ENCODE measurements at places on chromosomes 5 and 9.

GRCh38 chr5:66143473-66144073 lies 527 bp upstream of the SREK1 start:
- DNase-seq: no peak

DNA sequence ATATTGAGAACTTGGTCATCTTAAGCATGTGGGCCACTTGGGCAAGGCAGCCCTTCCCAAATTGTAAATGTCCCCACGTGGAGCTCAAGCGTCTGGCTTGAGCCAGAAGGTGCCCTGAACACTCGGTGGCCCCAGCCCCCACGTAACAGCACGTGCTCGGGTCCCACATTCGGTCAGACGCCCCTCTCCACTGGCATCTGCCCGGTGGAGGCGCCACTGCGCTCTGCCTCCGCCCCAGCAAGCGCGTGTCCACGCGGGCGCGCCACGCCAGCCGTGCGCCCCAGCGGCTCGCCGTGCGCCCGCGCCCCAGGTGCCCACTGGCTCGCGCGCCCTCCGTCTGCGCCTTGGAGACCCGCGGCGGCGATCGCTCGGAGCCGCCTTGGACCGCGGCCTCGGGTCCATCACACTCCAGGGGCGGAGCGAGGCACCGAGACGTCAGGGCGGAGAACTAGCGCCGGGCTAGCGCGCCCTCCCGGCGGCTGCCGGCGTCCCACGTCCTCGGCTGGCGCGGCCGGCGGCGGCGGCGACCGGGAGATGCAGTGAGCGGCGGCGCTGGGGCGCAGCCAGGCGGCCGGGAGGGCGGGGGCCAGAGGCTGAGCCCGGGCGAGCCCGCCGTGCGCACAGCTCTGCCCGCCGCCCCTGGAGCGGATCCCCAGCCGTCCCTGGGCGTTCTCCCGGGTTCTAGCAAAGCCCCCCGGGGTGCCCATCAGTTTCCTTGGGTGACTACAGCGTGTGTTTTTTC lies at the start of gene PALM2AKAP2:
Gene PALM2AKAP2, plus strand, starts transcription at position 488 of the 742 bp plus-strand sequence. CDS start 291 bp downstream, outside the sequence.
- no peak for DNase-seq

- no peak for DNase-seq
Observed at GRCh38 chr5:73945505-73945904, 319.5 kb downstream of the ARHGEF28 start.

DNA sequence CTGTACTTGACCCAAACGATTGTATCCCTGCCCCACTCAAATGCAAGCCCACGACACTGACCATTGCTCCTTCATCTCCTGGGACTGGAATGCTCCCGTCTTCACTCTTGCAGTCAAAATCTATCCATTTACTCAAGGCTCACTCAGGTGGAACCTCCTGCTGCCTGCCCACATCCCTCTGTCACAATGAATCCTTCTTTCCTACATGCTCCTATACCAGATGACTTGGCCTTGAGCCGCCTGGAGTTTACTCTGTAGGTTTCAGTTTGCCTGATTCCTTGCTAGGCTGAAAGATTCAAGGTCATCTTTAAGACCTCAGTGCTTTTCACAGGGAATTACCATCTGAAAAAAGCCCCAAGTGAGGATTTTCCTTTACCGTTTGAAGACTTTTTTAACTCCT lies 264.1 kb downstream of the GLIS3 start:
- no peak for DNase-seq

DNA sequence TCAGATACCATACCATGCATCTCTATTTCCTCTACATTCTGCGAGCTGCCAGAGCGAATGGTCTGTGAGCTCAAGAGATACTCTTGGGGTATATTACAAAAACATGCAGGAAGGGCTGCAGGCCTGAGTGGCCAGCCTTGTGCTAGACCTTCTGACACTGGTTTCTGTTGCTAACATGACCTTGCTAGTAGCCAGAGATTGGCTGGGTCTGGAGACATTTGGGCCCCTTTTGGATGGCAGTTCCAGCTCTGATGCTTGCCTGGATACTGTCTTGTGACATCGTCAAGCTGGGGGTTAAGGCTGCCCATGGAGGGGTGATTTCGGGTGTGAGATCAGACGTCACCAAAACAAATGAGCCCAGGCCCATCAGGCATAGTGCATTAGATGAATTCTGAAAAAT lies 56.1 kb upstream of the FSTL4 start:
- DNase-seq: no peak

GRCh38 chr9:72925126-72925789 lies 27.6 kb downstream of the ALDH1A1 start:
- no peak for DNase-seq

- DNase-seq: no peak
Observed at GRCh38 chr9:82363682-82364081, 375.1 kb downstream of the SPATA31D1 start.

- DNase-seq: no peak
Observed at GRCh38 chr5:160023007-160023907, 14.3 kb downstream of the TTC1 start.

Data from stimulated activated CD8-positive, alpha-beta memory T cell treated with anti-CD3 and anti-CD28 coated beads, Interleukin-15, amount 100 ng/mL, for 1 hour (primary cell).